NCI-H226 (cell line): ENCODE measurements at places on chromosomes 3 and 15.

- no peak for DNase-seq
Observed at GRCh38 chr3:72177075-72178050, 392.4 kb upstream of the PROK2 start.

GRCh38 chr3:58474967-58475578, 16.8 kb upstream of the KCTD6 start:
- no peak for DNase-seq

DNA sequence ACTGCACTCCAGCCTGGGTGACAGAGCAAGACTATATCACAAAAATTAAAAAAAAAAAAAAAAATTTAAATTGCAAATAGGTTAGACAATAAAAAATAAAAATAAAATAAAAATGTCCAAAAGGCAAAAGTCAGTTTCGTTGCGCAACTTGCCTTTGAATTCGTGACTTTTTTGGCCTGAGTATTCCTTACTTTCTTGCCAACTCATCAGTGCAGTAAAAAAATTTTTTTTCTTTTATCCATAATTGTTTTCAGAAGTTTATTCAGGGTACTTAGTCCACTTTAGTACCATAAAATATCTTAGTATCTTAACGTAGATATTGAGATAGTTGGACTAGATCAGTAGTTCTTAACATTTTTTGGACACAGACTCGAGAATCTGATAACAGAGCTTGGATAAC, 22.4 kb upstream of the CILP start:
- no peak for DNase-seq

DNA sequence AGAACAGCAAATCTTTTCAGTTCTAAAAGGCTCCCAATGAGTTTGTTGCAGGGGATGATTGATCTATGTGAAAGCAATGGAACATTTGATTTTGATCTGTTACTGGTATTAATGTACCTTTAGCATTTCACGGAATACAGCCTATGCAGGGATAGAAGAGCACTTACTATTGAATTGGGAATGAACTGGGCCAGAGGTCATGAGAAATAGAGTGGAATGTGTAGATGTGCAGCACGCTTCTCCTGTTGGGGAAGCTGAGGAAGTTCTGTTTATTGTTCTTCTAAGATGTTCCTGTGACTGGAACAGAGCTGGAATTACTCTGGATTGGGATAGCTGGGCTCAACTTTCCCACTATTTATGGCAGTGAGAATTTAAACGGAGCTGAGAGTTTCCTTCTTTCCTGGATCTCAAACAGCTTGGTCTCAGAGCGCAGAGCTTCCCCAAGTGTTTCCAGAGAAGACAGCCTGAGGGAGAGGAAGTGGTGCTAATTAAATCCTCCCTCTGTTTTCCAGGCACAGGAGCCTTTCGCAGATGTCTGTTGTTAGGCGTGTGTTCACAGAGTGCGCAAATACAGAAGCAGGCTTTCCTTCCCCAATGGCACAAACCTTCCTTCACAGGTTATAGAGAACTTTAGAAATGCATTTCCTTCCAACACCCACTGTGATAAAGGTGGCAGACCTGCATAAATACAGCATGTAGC, 32.5 kb downstream of the TPRG1 start:
- no peak for DNase-seq

DNA sequence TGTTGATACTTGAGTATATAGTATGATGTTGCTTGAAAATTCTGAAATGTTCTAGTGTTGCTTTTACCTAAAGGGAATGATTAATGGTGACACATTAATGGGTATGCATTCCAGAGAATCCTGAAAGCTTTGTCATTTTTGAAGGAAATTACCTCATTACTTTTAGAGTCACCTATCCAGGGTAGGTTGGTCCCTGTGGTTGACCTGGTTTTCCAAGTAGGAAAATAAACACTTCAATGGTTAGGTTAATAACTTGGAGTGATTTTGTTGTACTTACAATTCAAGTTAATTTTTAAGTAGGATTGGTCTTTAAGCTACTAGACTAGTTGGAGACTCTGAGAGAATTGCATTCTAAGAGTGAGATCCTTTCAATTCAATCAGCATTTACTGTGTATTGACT, 31.0 kb downstream of the MITF start:
- DNase-seq, result peak; percentile 82

GRCh38 chr15:75677465-75678323, 30.0 kb downstream of the SNX33 start:
- DNase-seq, result no peak

GRCh38 chr3:65168547-65168946, 480.7 kb upstream of the ADAMTS9 start:
- DNase-seq, result no peak

DNA sequence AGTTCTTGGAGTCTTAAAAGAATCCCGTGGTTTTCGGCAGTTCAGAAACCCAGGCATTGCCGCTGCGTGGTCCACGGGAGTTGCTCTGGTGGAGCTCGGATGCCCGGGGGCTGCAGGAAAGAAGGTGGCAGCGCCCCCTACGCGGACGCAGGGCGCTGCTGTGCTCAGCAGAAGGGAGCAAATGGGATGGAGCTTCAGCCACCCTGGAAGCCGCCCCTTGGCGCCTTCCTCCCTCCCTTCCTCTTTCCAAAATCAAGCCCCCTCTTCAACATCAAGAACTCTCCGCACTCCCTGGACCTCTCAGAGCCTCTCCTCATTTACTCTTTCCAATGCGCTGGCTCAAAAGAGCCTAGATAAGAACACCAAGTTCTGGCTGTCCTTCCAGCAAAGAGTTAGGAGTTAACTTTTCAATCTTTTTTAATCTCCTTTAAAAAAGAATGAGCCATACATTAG, 880 bp upstream of the CHRNA7 start:
- no peak for DNase-seq

GRCh38 chr3:9260305-9260704, 10.9 kb upstream of the SRGAP3 start:
- DNase-seq, result no peak

DNA sequence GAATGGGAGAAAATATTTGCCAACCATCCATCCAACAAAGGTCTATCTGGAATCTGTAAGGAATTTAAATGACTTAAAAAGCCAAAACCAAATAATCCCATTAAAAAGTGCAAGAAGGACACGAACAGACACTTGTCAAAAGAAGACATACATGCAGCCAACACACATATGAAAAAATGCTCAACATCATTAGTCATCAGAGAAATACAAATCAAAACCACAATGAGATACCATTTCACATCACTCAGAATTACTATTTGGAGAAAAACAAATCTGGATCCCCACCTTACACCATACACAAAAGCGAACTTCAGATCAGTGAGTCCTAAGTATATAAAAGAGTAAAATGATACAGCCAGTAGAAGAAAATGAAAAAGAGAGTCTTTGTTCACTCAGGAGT, 58.6 kb upstream of the MNS1 start:
- peak; percentile 7 for DNase-seq

DNA sequence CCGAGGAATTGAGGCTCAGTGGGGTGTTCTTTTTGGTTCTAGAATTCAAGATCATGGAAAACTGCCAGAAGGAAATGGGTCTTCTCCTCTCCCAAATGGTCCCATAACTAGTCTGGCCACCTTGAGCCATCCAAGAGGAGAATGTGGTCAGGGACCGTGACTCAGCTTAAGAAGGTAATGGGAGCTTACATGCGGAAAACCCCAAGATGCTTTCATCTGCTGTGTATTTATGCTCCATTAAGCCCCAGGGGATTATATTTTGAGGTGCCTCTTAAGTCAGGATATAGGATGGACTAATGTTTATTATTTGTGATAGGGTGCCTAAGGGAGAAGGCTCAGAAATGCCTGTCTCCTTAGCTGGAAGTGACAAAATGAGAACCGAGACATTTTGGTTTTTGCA, 39.2 kb upstream of the DLG1 start:
- peak; percentile 30 for DNase-seq

GRCh38 chr3:42901073-42901415, 4.9 kb upstream of the ZNF662 start:
- DNase-seq, result no peak

- no peak for DNase-seq
Observed at GRCh38 chr15:85118581-85118980, 136.9 kb downstream of the PDE8A start.

DNA sequence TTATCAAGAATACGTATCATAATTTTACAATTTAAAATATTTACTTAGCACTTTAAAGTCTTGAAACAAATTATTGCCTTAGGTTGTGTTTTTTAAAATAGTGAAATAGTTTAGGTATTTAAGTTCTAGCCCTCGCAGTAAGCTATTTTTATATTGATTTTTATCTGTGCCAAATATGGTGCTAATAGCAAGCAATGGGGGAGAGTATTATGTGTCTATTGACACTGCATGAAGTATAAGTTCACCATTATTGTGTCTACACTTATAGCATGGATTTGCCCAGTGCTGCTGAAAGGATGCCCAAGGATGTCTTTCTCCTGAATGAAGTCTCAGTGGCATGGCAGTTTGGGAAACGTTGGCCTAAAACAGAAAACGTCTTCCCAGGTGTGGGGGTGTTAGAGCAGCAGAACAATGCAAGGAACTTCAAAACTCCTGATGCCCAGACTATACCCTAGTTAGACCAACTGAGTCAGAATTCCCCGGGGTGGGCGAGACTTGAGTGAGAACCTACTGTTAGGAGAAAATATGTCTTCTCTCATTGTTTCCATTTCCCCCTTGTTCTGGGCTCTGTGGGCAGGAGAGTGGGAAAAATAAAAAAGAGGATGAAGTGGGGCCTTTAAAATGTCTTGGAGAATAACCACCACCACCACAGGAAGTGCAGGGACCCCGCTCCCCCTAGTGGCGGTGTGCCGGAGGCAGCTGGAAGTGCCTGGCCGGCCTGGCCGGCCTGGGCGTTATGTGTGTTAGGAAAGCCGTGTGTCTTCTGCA, 104.2 kb upstream of the SLC7A14 start:
- DNase-seq, result peak; percentile 26

GRCh38 chr3:186143250-186143649, 34.4 kb upstream of the ETV5 start:
- no peak for DNase-seq

DNA sequence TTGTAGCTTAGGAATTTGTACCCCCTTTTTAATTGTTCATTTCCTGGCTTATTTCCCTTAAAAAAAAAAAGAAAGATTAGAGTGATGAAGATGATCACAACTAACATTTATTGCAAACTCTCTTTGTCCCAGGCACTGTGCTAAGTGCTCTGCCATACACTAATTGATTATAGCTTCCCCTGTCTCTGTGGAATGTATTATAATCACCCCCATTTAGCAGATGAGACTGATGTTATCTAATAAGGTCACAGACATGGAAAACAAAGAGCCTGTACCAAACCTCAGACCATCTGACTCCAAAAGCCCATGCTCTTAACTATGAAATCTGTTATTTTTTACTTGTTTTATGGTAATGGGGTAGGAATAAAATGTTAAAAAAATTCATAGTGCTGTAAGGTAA, 53.1 kb downstream of the TRAK1 start:
- no peak for DNase-seq

- DNase-seq, result no peak
Observed at GRCh38 chr3:114714957-114715460, 421.2 kb downstream of the TIGIT start.

DNA sequence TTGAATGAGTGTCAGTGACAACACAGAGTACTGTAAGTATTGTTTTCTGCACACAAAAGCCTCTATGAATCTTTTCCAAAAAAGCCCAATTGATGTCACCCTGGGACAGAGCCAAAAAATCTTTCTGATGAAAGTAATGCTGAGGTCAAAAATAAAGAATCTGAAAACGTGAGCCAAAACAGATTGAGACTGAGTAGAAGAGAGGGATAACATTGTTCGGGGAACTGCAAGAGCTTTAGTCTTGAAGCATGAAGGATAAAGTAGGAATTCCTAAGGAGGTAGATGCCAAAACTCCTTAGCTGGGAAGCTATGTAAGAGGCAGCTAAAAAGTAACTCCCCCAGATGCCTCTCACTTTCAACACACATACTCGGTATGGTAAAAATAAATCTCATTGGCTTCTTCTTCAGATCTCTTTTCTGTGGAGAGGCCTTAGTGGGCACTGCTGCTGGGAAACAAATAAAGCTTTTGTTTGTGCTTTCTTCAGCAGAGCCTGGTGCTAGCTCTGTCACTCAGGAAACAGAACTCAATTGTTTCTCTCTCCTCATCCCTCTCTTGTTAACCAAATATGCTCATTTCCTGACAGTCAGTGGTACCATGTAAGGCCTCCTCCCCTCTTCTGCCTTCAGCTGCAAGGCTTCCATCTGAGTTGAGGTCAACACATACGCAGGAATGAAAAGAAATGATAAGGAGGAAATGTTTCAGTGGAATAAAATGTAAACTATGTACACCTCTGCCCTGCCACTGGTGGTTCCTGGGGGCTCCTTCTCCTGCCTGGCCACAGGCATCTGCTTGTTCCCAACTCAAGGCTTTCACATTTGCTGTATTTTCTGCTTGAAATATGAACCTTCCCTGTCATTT, 58.1 kb downstream of the CD200 start:
- DNase-seq, result peak; percentile 99

- peak; percentile 71 for DNase-seq
Observed at GRCh38 chr15:43440721-43441281, 52.2 kb downstream of the TP53BP1 start.

DNA sequence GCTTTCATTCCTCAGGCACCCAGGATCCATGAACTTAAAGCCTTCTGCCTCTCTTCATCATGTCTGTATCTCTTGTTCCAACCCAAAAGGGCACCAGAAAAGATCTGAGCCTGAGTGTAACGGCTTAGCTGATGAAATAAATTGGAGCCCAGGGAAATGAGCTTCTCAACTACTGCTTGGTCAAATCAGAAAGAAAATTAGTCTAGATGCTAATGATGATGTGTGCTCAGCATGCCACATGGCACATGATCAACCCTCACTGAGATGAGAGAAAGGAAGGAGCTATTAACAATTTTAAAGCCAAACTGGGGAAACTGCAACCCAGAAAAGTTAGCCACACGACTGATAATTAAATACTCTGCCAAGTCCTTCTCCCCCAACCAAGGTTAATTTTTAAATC, 325.7 kb downstream of the CNTN3 start:
- DNase-seq, result no peak

DNA sequence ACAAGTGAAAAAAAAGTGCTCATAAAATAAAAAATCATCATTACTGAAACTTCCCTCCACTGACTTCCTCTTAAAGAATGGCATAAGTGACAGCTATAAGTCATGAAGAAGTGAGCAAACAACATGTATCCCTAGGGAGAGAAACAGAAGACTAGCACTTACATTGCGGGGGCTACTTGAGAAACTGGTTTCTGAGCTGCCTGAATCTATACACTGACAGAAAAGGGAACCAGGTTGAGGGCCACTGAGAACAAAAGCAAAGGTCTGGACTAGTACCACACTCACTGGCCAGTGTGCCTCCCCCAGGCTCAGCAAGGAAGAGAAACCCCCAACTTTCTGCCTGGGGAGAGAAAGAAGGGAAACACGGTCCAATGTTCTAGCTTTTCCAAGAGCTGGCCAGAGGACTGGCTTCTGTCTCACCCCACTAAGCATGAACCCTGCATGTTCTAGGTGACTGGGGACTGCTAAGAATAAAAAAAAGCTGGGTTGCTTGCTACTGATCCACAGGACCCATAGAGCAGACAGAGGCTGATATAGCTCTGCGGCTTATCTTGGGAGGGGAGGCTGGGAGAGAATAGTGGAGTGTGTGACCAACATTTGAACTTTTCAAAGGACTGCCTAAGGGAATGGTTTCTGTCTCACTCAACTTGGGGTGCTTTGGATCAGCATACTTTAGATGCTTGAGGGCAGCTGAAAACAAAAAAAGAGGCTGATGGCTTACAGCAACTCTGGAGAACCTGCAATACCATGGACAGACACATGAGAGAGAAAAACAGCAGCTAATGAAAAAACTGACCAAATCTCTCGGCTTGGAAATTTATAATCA, 8.1 kb downstream of the RAD18 start:
- DNase-seq, result peak; percentile 97
